Cardiac muscle cell (in vitro differentiated cells and primary cell): ENCODE measurements at places on chromosomes 11 and 22. TPM values are rescaled to one million over a fixed set of nuclear protein-coding genes. Genes with fewer than 3 reads are reported as not detected.

OLFML1 gene
- total RNA-seq: 0.35 and 0.39 TPM in 2 replicates

ACTN3 gene
- 74.2 and 189 TPM in 2 replicates for total RNA-seq

CNTN5 gene
- total RNA-seq: 41.3 and 52.6 TPM in 2 replicates

ARFGAP3 gene
- total RNA-seq: 26.3 and 30.1 TPM in 2 replicates

MEI1 gene
- total RNA-seq: 1.1 and 17.8 TPM in 2 replicates

AQP11 gene
- 3.0 and 4.3 TPM in 2 replicates for total RNA-seq

IGLL1 gene
- not detected in 2 replicates for total RNA-seq

MRGPRE gene
- total RNA-seq: not detected in 2 replicates

ARRB1 gene
- total RNA-seq: 8.7 and 10.7 TPM in 2 replicates

GRCh38 chr22:30002861-30003486, 77.3 kb upstream of the HORMAD2 start:
- DNase-seq: no peak
- H3K27ac ChIP-seq: no peak overlapping the region
- H3K27me3 ChIP-seq: no peaks in the 10 kb centered on the region
- peaks cover 11% of the 10 kb centered on the region for H3K36me3 ChIP-seq
- no peak overlapping the region for H3K4me3 ChIP-seq

GRCh38 chr11:22763166-22763565, 66.4 kb downstream of the SVIP start:
- H3K27ac ChIP-seq: no peak overlapping the region
- H3K27me3 ChIP-seq: no peaks in the 10 kb centered on the region
- DNase-seq: no peak
- H3K4me3 ChIP-seq: no peak overlapping the region
- H3K4me1 ChIP-seq: no peaks in the 10 kb centered on the region

DNA sequence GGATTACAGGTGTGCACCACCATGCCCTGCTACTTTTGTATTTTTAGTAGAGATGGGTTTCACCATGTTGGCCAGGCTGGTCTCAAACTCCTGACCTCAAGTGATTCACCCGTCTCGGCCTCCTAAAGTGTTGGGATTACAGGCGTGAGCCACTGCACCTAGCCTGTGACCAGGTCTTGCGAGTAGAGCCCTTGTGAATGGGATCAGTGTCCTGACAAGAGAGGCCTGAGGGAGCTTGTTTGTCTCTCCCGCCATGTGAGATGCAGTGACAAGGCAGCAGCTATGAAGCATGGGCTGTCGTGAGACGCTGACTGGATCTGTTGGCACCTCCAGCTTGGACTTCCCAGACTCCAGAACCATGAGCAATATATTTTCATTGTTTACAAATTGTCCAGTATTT, 69.3 kb downstream of the LRRC32 start:
- DNase-seq: no peak
- H3K4me1 ChIP-seq: peaks cover 32% of the 10 kb centered on the region
- H3K36me3 ChIP-seq: no peaks in the 10 kb centered on the region
- H3K27me3 ChIP-seq: no peaks in the 10 kb centered on the region

DNA sequence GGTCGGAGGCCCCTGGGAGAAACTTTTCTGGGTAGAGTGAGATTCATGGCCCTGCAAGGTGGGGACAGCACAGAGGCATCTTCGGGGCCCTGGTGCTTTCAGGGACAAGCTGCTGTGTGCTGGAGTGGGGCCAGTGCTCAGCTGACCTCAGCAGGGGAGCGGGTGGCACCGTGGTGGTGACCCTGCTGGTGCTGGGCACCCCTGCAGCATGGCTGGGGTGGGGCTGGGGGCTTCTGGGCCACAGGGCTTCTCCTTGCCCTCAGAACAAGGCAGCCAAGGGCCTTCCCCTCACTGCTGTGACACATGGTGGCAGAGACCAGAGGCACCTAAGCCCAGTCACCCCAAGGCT, 24.9 kb upstream of the GNB1L start:
- H3K27me3 ChIP-seq: no peaks in the 10 kb centered on the region
- peaks cover 8% of the 10 kb centered on the region for H3K4me1 ChIP-seq
- no peak overlapping the region for H3K27ac ChIP-seq
- H3K36me3 ChIP-seq: no peaks in the 10 kb centered on the region
- DNase-seq: no peak

- DNase-seq: no peak
- no peaks in the 10 kb centered on the region for H3K27me3 ChIP-seq
- no peak overlapping the region for H3K4me3 ChIP-seq
- H3K27ac ChIP-seq: no peak overlapping the region
Observed at GRCh38 chr11:116232364-116232828, 540.4 kb downstream of the BUD13 start.

DNA sequence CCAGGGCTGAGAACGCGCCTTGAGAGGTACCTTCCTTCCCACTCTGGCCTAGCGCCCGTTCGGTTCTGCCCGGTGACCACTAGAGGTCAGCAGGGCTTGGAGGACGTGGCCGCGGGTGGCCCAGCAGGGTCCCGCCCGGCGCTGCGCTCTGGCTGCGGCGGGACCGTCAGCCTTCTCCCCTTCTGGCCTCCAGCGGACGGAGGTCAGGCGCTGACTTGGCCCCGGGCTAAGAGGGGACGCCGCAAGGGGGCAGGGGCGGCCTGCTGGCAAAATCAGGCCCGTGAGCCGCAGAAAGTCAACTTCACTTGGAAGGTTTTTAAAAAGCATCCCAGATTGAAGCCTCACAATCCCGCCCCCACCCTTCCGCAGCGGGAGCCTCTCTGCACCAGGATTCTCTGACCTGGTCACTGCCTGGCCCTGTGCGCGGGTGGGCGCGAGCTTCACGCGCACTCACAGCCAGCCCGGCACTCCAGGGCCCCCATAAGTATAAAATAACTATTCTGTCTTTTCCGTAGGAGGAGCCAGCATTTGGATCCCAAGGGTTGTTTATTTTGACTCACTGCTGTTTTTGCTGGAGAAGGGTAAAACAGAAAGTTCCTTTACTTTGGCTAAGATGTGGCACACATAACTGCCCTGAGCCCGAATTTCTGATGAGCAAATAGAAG, 23.2 kb upstream of the ZBTB16 start:
- H3K4me1 ChIP-seq: no peaks in the 10 kb centered on the region
- peak; percentile 93 for DNase-seq
- H3K4me3 ChIP-seq: no peak overlapping the region
- peaks cover 12% of the 10 kb centered on the region for H3K27me3 ChIP-seq
- no peaks in the 10 kb centered on the region for H3K36me3 ChIP-seq
- no peak overlapping the region for H3K27ac ChIP-seq

- H3K27ac ChIP-seq: peak overlapping the region; percentile 90
- H3K36me3 ChIP-seq: no peaks in the 10 kb centered on the region
- H3K4me1 ChIP-seq: peaks cover 14% of the 10 kb centered on the region
Observed at GRCh38 chr11:70204466-70204799, 1.3 kb downstream of the FADD start.

- no peaks in the 10 kb centered on the region for H3K4me1 ChIP-seq
- peak; percentile 49 for DNase-seq
- no peaks in the 10 kb centered on the region for H3K36me3 ChIP-seq
- no peak overlapping the region for H3K4me3 ChIP-seq
- H3K27me3 ChIP-seq: no peaks in the 10 kb centered on the region
Observed at GRCh38 chr11:122709039-122709760, 53.7 kb downstream of the UBASH3B start.

- no peak overlapping the region for H3K27ac ChIP-seq
- peaks cover 3% of the 10 kb centered on the region for H3K27me3 ChIP-seq
- H3K36me3 ChIP-seq: no peaks in the 10 kb centered on the region
- H3K4me3 ChIP-seq: no peak overlapping the region
- H3K4me1 ChIP-seq: peaks cover 5% of the 10 kb centered on the region
- no peak for DNase-seq
Observed at GRCh38 chr11:76690736-76691135, 20.2 kb upstream of the LRRC32 start.

DNA sequence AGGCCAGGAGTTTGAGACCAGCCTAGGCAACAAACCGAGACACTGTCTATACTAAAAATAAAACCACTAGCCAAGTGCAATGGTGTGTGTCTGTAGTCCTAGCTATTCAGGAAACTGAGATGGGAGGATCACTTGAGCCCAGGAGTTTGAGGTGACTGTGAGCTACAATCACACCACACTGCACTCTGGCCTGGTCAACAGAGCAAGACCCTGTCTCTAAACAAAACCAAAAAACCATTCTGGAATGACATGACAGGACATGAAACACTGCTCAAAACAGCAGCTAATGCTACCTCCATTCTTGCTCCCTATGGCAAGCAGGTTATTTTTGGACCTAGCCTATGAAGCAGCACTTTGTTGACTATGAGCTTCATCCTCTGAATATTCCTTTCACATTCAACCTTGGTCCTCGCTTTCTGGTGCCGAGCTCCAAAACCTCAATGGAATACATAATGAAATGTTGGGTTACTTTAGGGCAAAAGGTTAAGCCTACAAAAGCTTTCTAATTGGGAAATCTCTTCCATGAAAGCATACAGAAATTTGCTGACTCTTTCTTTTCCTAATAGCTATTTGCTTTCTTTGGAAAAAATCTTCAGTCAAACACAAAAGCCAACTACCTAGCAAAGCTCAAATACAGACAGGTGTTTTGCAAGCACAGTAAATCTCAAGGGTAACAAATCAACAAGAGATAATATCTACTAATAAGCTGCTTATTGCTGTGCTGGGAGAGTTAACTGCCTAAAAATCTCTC, 21.1 kb downstream of the SIK3 start:
- H3K27ac ChIP-seq: peak overlapping the region; percentile 78
- H3K36me3 ChIP-seq: no peaks in the 10 kb centered on the region
- peaks cover 14% of the 10 kb centered on the region for H3K4me1 ChIP-seq

GRCh38 chr11:126061707-126062678, 673 bp downstream of the CDON start:
- H3K27ac ChIP-seq: peak overlapping the region; percentile 98
- peaks cover 15% of the 10 kb centered on the region for H3K4me1 ChIP-seq
- no peaks in the 10 kb centered on the region for H3K36me3 ChIP-seq
- peak; percentile 31 for DNase-seq
- no peaks in the 10 kb centered on the region for H3K27me3 ChIP-seq

DNA sequence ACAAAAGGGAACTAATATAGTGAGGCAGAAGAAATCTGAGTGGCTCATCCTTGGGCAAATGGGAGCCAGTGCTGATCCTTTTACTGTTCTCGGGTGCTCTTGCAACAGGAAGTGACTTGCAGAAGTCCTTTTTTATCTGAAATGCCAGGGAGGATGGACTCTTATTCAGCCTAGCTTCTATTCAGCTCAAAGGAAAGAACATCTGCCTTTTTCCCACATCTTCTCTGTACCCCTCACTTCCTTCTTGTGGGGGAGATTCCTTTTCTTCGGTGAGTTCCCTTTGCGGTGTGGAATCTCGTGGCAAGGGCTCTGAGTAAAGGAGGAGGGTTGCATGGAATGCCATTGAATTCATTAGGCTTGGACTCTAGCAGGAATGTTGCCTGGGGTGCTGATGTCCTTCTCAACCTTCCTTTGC, 76.2 kb downstream of the ZBTB16 start:
- H3K36me3 ChIP-seq: no peaks in the 10 kb centered on the region
- no peak overlapping the region for H3K4me3 ChIP-seq

- no peaks in the 10 kb centered on the region for H3K36me3 ChIP-seq
- H3K4me3 ChIP-seq: no peak overlapping the region
- no peak for DNase-seq
- H3K4me1 ChIP-seq: no peaks in the 10 kb centered on the region
- no peaks in the 10 kb centered on the region for H3K27me3 ChIP-seq
Observed at GRCh38 chr22:46162285-46162684, 12.0 kb downstream of the PPARA start.

DNA sequence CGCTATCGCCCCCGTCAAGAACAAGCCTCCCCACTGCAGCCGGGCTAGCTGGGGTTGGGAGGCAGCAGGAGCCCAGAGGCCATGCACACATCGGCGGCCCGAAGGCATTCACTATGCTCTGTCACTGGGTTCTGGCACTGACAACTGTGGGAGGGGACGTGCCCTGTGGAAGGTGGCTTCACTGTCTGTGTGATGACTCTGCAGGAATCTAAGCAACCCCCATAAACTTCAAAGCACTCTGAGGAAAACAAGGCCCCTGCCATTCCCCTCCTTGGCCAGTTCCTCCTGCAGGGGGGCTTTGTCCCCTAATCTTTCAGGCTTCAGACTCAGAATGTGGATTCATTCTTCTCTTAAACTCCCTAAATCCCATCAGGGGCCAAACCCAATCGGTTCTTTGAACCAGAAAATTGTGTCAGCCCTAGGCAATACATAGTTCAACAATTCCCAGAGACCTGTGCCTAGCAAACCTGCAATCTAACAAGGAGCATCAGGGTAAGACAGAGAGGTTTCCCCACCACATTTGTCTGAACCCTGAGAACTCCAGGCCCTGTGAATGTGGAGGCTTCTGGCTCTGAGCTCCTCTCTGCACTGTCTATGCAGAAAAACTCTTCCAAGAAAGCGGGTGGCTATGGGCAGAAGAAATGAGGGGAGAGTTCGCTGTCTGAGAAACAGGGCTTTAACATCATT, 1477.2 kb downstream of the TBC1D22A start:
- H3K27ac ChIP-seq: no peak overlapping the region
- H3K27me3 ChIP-seq: no peaks in the 10 kb centered on the region
- DNase-seq: no peak
- H3K4me3 ChIP-seq: no peak overlapping the region
- no peaks in the 10 kb centered on the region for H3K4me1 ChIP-seq

GRCh38 chr11:129766898-129767604, 48.6 kb upstream of the TMEM45B start:
- no peaks in the 10 kb centered on the region for H3K27me3 ChIP-seq
- no peaks in the 10 kb centered on the region for H3K36me3 ChIP-seq
- H3K4me1 ChIP-seq: no peaks in the 10 kb centered on the region
- H3K4me3 ChIP-seq: no peak overlapping the region
- H3K27ac ChIP-seq: no peak overlapping the region

DNA sequence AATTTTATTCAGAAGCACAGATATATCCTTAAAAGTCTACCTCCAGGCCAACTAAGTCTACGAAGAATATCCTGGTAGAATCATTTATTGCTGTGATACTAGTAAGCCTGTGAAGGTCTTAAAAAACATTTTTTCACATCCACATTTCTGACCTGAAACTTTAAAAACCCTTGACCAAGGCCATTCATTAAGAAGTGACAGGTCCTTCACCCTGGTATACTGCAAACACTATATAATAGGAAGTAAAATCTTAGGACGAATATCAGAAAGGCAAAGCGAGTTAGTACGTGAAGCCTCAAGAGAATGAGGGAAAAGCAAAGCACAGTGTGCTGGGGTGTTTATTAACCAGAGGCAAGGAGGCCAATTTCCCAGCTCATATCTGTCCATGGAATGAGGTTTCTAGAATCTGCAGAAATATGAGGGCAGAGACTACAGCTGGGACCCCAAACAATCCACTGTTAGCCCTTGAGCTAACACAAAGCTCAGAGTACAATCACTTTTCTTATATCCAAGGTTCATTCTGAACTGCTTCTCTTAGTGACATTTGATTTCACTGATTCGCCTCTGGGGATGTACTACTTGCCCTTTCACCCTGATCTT, 71.0 kb downstream of the AMBRA1 start:
- peaks cover 19% of the 10 kb centered on the region for H3K4me1 ChIP-seq
- no peak overlapping the region for H3K4me3 ChIP-seq
- DNase-seq: no peak
- H3K27me3 ChIP-seq: no peaks in the 10 kb centered on the region

- H3K4me1 ChIP-seq: peaks cover under 1% of the 10 kb centered on the region
- no peaks in the 10 kb centered on the region for H3K27me3 ChIP-seq
- peaks cover 46% of the 10 kb centered on the region for H3K36me3 ChIP-seq
- peak overlapping the region; percentile 53 for H3K27ac ChIP-seq
- no peak overlapping the region for H3K4me3 ChIP-seq
Observed at GRCh38 chr22:39311592-39312400, 7.6 kb downstream of the RPL3 start.

GRCh38 chr11:114061681-114062049, 2.2 kb downstream of the ZBTB16 start:
- peaks cover 86% of the 10 kb centered on the region for H3K27me3 ChIP-seq
- no peak overlapping the region for H3K27ac ChIP-seq
- no peak for DNase-seq
- H3K4me3 ChIP-seq: peak overlapping the region; percentile 85
- H3K36me3 ChIP-seq: no peaks in the 10 kb centered on the region
- H3K4me1 ChIP-seq: peaks cover 20% of the 10 kb centered on the region
